Femur (tissue), 1 donor: ENCODE measurements at places on chromosomes 2 and 18.

- no peak for DNase-seq
These were observed 1617.4 kb upstream of the ACVR2A start for GRCh38 chr2:146227152-146228019.

- no peak for DNase-seq
These were observed 138.2 kb upstream of the NFATC1 start for GRCh38 chr18:79257480-79257879.

DNA sequence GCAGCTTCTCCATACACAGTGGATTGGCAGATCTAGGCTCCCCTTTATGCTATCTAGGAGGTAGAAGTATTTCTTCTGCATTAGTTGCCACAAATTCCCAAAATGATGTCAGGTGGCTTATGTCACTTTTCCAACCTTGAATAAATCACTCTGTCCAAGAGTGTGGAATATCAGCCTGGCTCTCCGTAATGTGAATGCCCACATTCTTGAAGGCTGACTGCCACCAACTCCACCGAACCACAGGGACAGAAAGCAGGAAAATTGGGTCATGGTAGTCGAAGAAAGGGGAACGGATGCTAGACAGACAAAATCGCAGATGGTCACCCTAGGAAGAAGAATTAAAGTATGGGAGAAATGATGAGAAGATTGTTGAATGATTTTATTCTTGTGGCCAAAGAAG, 624.9 kb upstream of the CDH2 start:
- no peak for DNase-seq

DNA sequence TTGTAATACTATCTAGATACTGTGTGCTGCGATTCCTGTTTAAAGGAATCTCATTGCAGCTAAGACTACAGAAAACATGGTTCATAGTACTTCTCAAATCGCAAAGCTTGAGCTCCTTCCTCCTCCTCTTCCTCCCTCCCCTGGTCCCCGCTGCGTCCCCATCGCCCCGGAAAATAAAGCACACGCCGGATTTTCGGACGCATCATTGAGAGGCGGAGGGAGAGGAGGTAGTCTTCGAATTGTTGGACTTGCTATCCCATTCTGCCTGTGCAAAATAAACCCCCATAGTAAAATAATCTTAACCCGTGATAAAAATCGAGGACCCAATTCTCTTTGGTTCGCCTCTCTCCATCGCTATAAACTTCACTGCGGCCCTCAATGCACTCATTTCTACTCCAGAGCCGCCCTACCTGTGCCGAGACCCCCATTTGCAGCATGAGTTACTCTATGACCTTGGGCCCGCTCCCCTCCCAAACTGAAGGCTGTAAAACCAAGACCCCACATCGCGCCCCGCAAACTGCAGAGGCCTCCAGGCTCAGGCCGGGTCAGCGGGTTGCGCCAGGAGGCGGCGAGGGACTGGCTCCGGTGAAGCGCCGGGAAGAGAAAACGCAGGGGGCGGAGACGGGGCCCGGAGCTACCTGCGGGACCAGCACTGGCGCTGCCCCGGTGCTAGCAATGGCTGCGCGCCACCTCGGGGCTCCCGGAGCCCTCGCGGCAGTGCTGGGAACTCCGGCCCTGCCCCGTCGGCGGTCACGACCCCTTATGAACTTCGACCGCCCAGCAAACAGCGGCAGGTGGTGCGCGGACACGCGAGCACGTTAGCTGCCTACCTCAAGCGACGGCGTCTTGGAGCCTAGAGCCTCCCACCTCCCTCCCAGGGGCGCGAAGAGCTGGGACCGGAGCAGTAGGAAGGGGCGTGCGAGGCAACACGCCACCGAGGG, 649 bp downstream of the ESCO1 start:
- DNase-seq: peak; percentile 25

DNA sequence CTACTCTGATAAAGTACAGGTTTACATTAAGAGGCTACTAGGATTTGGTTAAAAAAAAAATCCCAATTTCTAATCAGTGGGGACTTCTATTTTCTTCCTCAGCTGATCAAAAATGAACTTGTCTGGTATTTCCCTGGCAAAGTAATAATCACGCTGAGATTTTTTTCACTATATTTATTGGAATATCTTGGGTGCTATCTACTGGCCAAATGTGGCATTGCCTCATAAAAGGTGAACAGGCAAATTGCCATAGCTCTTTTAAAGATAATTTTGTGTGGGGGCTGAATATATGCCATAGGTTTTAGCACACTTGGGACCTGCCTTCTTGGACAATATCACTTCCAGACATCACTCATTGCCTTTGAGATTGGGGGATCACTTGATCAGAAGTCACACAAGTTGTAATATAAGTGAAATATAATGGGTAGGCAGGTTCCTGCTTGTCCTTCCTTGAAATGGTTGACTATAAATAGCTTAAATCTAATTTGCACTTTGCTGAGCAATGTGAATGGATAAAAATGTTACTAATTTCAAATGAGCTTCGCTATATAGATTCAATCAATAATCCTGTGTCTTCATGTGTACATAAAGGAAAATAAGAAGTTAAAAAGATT, 7.0 kb upstream of the NXPH2 start:
- no peak for DNase-seq

DNA sequence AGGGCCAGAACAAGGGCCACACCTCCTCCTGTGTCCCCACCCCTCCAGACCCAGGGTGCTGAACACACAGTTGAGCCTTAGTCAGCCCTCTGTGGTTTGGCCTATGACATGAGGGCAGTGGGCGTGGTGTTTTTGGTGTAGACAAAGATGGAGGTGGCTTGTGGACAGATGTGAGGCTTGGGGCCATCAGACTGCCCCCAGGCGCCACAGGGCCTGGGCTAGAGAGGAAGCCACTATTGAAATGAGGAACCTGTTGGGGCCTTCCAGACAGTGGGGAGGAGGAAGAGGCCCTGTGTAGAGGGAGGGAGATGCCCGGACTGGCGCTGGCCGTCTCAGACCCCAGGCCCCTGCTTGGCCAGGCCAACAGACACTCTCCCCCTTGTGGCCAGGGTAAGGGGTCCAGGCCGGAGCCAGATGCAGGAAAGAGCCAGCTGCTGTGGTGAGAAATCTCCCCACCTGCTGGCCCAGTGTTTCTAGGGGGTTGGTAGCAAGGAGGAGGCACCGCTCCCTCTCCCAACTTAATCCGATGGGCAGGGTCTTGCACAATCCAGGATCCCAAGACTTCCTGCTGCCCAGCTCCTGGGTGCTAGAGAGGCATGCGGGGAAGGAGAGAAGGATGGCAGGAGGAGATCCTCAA, 53.8 kb downstream of the SMAD7 start:
- peak; percentile 75 for DNase-seq

DNA sequence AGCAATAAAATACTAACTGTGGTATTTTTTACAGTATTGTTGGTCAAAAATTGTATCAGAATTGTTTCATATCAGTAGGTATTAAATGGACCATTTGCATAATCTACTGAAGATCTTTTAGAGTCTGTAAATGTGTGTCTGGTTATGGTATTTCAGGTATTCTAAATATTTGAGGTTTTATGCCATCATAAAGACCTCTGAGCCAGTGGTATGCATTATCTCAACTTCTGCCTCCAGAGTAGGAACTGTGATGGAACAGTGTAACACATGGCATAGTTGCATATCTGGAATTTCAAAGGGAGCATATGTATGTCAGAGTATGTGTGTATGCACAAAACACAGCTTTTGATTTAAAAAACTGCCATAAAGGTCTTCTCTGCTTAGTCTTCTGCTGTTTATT, 15.4 kb downstream of the GREB1L start:
- DNase-seq: no peak

DNA sequence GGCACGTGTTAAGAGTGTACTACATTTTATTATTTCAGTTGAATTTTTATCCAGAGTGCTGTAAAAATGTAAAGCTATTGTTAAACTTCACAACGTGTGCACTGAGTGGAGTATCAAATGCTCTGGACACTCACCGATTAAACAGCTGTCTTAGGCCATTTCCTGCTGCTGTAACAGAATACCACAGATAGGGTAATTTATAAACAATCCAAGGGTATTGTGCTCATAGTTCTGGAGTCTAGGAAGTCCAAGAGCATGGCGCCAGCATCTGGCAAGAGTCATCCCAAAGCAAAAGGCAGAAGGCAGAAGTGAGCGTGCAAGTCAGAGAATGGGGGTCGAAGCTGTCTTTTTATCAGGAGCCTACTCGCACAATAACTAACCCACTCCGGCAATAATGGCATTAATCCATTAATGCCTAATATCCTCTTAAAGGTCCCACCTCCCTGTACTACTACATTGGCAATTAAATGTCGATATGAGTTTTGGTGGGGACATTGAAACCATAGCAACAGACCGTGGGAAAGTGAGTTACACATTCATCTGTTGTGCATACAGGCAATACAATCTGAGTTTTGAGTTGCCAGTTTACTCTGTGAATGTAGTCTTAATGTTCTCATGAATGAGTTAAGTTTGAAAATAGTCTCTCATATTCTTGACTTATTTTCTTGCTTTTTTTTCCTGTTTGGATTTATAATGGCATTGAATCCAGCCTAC, 64.8 kb downstream of the ARMC9 start:
- no peak for DNase-seq

GRCh38 chr2:164114937-164115336, 379.1 kb upstream of the FIGN start:
- no peak for DNase-seq

DNA sequence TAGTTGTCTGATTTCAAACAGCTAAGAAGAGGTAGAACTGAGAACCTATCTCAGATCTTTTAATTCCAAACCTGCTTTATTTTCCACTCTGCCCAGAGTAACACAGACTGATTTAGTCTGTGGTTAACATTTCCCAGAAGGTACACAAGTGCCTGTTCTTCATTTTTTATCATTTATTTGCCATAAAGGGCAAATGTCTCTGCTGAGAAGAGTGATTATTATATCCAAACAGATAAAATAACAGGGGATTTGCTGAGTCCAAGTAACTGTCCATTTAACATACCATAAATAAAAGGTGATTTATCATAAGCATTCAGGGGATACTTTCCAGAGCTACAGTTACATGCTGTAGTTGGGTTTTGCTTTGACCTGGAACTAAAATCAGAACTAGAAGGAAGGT, 617.7 kb downstream of the MBD2 start:
- no peak for DNase-seq

- no peak for DNase-seq
These were observed 615.8 kb downstream of the XIRP2 start for GRCh38 chr2:167504061-167504460.

DNA sequence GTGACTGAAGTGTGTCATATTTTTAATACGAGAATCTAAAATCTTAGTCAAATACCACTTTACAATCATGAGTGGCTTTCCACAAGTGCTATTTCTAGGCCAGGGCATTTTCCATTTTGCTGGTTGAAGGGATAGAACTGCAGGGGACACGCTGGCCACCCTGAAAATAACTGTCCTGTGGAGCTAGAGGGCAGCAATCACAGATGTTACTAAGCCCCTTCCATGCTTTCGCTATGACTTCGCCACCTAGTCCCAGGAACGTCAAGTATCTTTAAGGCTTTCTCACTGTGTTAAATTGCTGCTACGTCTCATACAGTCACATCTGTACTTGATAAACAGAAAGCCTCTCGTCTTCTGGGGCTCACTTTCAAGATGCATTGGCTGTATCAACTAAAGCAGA, 171.8 kb downstream of the CDH2 start:
- DNase-seq: no peak

DNA sequence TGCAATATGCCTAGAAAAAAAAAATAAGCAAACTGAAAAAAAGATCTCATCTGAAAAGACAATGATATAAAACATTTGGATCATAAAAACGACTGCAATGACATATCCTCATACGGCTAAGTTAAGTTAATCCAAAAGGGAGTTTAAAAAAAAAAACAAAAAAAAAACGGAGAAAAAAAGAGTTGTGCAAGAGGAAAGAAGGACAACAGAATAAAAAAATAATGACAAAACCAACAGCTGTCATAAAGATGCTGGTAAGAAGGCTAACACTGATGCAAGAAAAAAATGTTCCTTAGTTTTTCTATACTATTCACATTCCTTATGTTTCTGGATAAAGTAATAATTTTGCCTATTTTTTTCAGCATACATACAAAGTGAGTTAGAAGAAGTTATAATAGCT, 192.5 kb downstream of the SRBD1 start:
- no peak for DNase-seq

GRCh38 chr18:59893971-59894370, 5.8 kb upstream of the PMAIP1 start:
- no peak for DNase-seq

GRCh38 chr2:207978177-207978948, 47.0 kb downstream of the PLEKHM3 start:
- no peak for DNase-seq

DNA sequence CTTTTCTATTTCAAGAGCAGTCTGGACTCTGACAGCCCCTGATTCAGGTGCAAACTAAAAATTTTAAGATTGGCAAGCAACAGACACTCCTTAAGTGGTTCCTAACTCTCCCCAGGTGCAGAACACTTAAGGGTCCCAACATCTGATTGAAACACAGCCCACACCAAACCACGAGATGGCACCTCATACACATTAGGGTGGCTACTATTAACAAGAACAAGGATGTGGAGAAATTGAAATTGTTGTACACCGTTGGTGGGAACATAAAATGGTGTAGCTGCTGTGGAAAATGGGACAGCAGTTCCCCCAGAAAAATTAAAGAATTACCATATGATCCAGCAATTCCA, 82.3 kb downstream of the POLR1A start:
- DNase-seq: no peak

GRCh38 chr18:9453283-9453682, 22.0 kb upstream of the RALBP1 start:
- no peak for DNase-seq

DNA sequence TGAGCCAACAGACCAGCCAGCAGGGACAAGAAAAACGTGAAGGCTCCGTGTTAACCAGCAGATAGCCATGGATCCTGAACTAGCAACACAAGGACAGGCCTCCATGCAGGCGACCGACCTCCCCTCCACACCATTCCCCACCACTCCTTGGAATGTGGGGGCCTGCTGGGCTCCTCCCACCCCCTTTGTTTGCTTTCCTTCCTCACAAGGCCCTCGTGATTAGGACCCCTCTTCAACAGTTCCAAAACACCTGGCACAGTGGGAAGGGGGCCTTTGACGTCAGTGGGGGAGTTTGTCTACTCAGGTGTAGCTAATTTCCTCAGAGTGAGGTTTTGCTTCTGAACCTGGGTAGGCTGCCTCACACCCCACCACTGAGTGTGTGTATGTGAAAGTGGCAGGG, 37.8 kb downstream of the SLC14A2 start:
- DNase-seq: no peak

DNA sequence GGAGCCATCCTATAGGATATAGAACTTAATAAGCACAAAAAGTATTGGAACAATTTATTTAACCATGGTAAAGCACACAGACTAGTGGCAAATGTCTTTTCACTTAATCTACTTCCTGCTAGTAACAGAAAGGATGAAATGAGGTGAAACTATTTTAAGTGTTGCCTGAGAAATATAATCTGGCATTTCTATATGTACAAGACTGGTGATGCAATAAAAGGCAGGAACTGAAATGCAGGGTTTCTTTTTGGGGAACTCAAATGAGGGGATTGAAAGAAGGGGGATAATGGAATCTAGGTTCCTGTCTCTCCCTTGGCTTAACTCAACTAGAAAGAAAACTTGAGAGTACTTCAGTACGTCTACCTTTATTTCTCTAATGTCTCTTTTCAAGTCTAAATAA, 122.3 kb downstream of the MEMO1 start:
- DNase-seq: no peak
